ENCODE measurements at places on chromosomes 4 and X. TPM values are rescaled to one million over a fixed set of nuclear protein-coding genes. Genes with fewer than 3 reads are reported as not detected.

The EVC gene
- polyA plus RNA-seq, result 5.8 TPM

The CHM gene
- polyA plus RNA-seq, result 7.1 TPM

The VEGFC gene
- 4.9 TPM for polyA plus RNA-seq

The KIT gene
- 0.18 TPM for polyA plus RNA-seq

The S100P gene
- polyA plus RNA-seq, result 0.16 TPM

The ZFP92 gene
- 0.32 TPM for polyA plus RNA-seq

The ARSD gene
- 3.6 TPM for polyA plus RNA-seq

The ARHGAP24 gene
- 16.7 TPM for polyA plus RNA-seq

The CNKSR2 gene
- 0.38 TPM for polyA plus RNA-seq
